ENCODE measurements at places on chromosomes 13 and 19. TPM values are rescaled to one million over a fixed set of nuclear protein-coding genes. Genes with fewer than 3 reads are reported as not detected.

DAND5 gene
- not detected for total RNA-seq

ZNF560 gene
- not detected for total RNA-seq

SNAPC2 gene
- 12.1 TPM for total RNA-seq

MTIF3 gene
- total RNA-seq = 48.9 TPM

GRCh38 chr13:98393873-98394272 lies 183.0 kb downstream of the STK24 start:
- no peak for DNase-seq
- H3K27me3 ChIP-seq = peaks cover 2% of the 10 kb centered on the region
- H3K4me1 ChIP-seq = no peaks in the 10 kb centered on the region

- no peaks in the 10 kb centered on the region for H3K36me3 ChIP-seq
- no peaks in the 10 kb centered on the region for H3K4me1 ChIP-seq
- no peak overlapping the region for H3K27ac ChIP-seq
- H3K27me3 ChIP-seq = no peaks in the 10 kb centered on the region
- H3K4me3 ChIP-seq = no peak overlapping the region
- no peak for DNase-seq
These were observed 73.4 kb downstream of the PCDH9 start for GRCh38 chr13:67156723-67157060.

DNA sequence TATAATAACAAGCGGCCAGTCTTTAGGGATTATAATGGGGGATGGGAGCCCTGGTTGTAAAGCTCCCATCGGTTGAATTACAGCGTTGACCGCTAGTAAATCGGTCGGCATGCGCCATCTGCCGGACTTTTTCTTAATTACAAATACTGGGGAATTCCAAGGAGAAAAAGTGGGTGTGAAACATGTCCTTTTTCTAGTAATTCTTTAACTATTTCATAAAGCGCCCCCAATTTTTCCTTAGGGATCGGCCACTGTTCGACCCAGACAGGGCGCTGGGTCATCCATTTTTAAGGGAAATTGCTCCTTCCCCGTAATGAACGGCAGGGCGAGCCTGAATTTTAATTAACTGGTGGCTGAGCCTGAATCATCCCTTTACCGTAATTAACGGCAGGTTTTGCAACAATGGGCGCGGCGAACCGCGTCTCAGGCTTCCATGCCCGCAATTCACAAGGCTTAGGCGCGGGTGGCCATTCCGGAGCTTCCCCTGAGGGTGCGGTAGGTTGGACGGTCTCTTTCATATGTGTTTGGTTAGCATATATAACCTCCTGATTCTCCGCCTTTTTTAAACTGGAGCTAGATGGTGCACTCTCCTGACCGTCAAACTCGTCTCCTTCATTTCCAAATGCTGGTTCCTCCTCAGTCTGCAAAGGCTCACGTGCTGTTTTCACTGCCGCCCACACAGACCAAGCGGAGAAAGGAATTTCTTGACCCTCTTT lies 30.2 kb upstream of the EVI5L start:
- peak; percentile 42 for DNase-seq
- H3K27me3 ChIP-seq = peaks cover 5% of the 10 kb centered on the region
- no peak overlapping the region for H3K27ac ChIP-seq
- no peaks in the 10 kb centered on the region for H3K36me3 ChIP-seq
- H3K4me1 ChIP-seq = peaks cover 8% of the 10 kb centered on the region

- H3K4me3 ChIP-seq = no peak overlapping the region
- DNase-seq = no peak
- no peaks in the 10 kb centered on the region for H3K36me3 ChIP-seq
- no peaks in the 10 kb centered on the region for H3K4me1 ChIP-seq
- no peak overlapping the region for H3K27ac ChIP-seq
These were observed 12.3 kb downstream of the CYP4F11 start for GRCh38 chr19:15922021-15922420.

GRCh38 chr19:19004144-19004543 lies 29.2 kb downstream of the SUGP2 start:
- H3K4me3 ChIP-seq = no peak overlapping the region
- H3K27me3 ChIP-seq = no peaks in the 10 kb centered on the region
- no peak for DNase-seq
- H3K27ac ChIP-seq = no peak overlapping the region

- H3K4me3 ChIP-seq = no peak overlapping the region
- no peaks in the 10 kb centered on the region for H3K27me3 ChIP-seq
- H3K27ac ChIP-seq = no peak overlapping the region
- no peaks in the 10 kb centered on the region for H3K36me3 ChIP-seq
These were observed 16.9 kb downstream of the MAG start for GRCh38 chr19:35308910-35309309.

- no peak overlapping the region for H3K4me3 ChIP-seq
- no peak for DNase-seq
- no peaks in the 10 kb centered on the region for H3K4me1 ChIP-seq
These were observed 427.1 kb downstream of the GPC5 start for GRCh38 chr13:91825516-91825915.

DNA sequence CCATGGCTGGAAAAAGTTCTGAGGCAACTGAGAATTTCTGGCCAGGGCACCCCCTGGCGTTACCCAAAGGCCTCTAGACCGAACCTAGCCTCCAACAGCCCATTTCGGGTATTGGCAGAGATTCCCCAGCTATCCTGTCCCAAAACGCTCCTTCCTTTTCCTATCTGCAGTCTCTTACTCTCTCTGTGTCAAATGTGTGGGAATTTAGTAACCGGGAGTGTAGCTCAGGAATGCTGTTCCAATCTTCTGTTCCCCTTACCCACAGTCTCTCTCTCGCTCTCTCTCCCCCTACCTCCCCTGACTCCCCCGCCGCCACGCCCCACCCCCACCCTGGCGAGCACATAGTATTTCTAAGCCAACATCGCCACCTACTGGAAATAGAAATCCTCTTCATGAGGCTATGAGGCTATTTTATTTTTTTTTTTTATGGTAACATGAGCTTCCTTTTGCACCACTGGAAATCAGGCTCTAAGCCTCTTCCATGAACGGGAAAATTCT lies 27.0 kb downstream of the OXGR1 start:
- no peak overlapping the region for H3K4me3 ChIP-seq
- H3K4me1 ChIP-seq = no peaks in the 10 kb centered on the region
- DNase-seq = no peak
- no peaks in the 10 kb centered on the region for H3K27me3 ChIP-seq
- H3K36me3 ChIP-seq = no peaks in the 10 kb centered on the region
- no peak overlapping the region for H3K27ac ChIP-seq

- H3K27me3 ChIP-seq = no peaks in the 10 kb centered on the region
- DNase-seq = no peak
- no peak overlapping the region for H3K4me3 ChIP-seq
- H3K27ac ChIP-seq = no peak overlapping the region
- no peaks in the 10 kb centered on the region for H3K36me3 ChIP-seq
These were observed 16.9 kb downstream of the GPC6 start for GRCh38 chr13:93243375-93244063.

OVOL3 gene
- not detected for total RNA-seq

ZNF491 gene
- 0.62 TPM for total RNA-seq

DNA sequence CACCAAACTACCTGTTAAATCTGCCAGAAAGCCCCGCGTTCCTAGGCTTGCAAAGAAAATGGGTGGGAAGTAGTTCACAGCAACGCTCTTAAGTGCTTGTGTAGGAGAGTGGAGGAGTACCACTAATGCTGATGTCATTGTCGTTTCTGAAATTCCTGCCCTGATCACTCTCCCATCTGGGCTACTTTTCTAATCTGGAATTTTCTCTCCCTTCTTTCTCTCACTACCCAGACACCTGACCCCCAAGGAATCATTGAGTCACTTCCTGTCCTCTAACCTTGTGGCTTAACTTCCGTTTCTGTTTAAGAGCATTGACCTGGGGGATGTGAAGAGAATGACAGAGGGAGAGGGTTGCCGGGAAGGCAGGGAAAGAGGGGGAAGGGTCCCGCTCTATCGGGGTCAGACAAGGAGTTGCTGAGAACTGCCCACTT lies 98.7 kb downstream of the STARD13 start:
- H3K27ac ChIP-seq = no peak overlapping the region
- H3K4me1 ChIP-seq = no peaks in the 10 kb centered on the region
- no peak overlapping the region for H3K4me3 ChIP-seq
- no peak for DNase-seq
- no peaks in the 10 kb centered on the region for H3K36me3 ChIP-seq

- no peaks in the 10 kb centered on the region for H3K4me1 ChIP-seq
- no peaks in the 10 kb centered on the region for H3K36me3 ChIP-seq
- H3K27me3 ChIP-seq = no peaks in the 10 kb centered on the region
- DNase-seq = no peak
- H3K27ac ChIP-seq = no peak overlapping the region
These were observed 334.0 kb downstream of the KCTD12 start for GRCh38 chr13:76552041-76552772.

DNA sequence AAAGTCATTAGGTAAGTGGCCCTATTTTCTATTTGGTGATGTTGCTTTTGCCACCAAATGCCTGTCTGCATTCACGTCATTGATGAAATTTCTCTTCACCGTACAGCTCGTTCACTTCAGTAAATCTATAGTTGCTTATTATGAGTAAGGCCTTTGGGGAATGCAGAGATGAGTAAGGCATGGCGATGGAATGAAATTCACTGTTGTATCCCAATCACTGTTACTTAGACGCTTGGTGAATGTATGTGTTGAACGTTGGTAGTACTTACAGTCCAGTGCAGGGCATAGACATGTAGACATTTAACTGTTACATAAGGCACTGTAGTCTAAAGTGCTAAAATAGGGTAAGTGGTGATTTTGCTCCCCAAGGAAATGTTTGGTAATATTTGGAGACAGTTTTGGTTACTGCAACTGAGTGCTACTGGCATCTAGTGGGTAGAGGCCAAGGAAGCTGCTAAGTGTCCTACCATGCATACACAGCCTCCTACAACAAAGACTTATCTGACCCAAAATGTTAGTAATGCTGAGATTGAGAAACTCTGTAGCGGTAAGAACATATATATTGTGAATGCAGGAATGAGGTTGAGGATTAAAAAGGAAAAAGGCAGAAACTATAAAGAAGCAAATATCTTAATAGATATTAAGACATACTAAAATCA lies 5.8 kb downstream of the AKAP11 start:
- H3K27ac ChIP-seq = peak overlapping the region; percentile 98
- peaks cover 78% of the 10 kb centered on the region for H3K4me1 ChIP-seq
- no peaks in the 10 kb centered on the region for H3K36me3 ChIP-seq
- DNase-seq = no peak

GRCh38 chr13:107088061-107088460 lies 520.1 kb upstream of the ARGLU1 start:
- no peaks in the 10 kb centered on the region for H3K36me3 ChIP-seq
- DNase-seq = no peak
- H3K4me1 ChIP-seq = no peaks in the 10 kb centered on the region
- no peak overlapping the region for H3K27ac ChIP-seq

- no peaks in the 10 kb centered on the region for H3K36me3 ChIP-seq
- peaks cover 4% of the 10 kb centered on the region for H3K27me3 ChIP-seq
- H3K4me1 ChIP-seq = no peaks in the 10 kb centered on the region
- H3K27ac ChIP-seq = no peak overlapping the region
- H3K4me3 ChIP-seq = no peak overlapping the region
These were observed 14.4 kb upstream of the NAXD start for GRCh38 chr13:110600980-110601379.

DNA sequence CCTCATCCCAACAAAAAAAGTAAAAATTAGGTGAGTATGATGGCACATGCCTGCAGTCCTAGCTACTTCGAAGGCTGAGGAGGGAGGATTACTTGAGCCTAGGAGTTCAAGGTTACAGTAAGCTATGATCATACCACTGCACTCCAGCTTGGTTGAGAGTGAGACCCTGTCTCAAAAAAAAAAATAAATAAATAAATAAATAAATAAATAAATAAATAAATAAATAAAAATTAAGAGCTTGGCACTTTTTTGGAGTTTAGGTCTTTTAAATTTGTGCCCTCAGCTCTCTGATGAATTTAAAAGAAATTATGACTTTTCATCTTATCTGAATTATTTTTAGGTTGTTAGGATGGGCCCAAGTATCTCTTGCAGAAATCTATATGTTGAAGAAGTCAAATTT lies 8.9 kb downstream of the ZNF420 start:
- H3K4me1 ChIP-seq = no peaks in the 10 kb centered on the region
- H3K4me3 ChIP-seq = no peak overlapping the region
- DNase-seq = no peak
- H3K27me3 ChIP-seq = no peaks in the 10 kb centered on the region

- H3K36me3 ChIP-seq = peaks cover 2% of the 10 kb centered on the region
- H3K27ac ChIP-seq = no peak overlapping the region
- no peak for DNase-seq
- no peak overlapping the region for H3K4me3 ChIP-seq
- H3K27me3 ChIP-seq = no peaks in the 10 kb centered on the region
These were observed 13.5 kb downstream of the NDUFA11 start for GRCh38 chr19:5890099-5890498.

- no peaks in the 10 kb centered on the region for H3K4me1 ChIP-seq
- H3K27ac ChIP-seq = no peak overlapping the region
- H3K27me3 ChIP-seq = peaks cover 7% of the 10 kb centered on the region
- no peak for DNase-seq
- H3K4me3 ChIP-seq = no peak overlapping the region
- no peaks in the 10 kb centered on the region for H3K36me3 ChIP-seq
These were observed 59.7 kb upstream of the MTIF3 start for GRCh38 chr13:27510082-27510481.

ZNF99 gene
- total RNA-seq = not detected

GRCh38 chr19:33048806-33049676 lies 15.6 kb downstream of the RHPN2 start:
- no peak overlapping the region for H3K27ac ChIP-seq
- no peaks in the 10 kb centered on the region for H3K4me1 ChIP-seq
- H3K36me3 ChIP-seq = no peaks in the 10 kb centered on the region
- no peaks in the 10 kb centered on the region for H3K27me3 ChIP-seq
- no peak for DNase-seq

DNA sequence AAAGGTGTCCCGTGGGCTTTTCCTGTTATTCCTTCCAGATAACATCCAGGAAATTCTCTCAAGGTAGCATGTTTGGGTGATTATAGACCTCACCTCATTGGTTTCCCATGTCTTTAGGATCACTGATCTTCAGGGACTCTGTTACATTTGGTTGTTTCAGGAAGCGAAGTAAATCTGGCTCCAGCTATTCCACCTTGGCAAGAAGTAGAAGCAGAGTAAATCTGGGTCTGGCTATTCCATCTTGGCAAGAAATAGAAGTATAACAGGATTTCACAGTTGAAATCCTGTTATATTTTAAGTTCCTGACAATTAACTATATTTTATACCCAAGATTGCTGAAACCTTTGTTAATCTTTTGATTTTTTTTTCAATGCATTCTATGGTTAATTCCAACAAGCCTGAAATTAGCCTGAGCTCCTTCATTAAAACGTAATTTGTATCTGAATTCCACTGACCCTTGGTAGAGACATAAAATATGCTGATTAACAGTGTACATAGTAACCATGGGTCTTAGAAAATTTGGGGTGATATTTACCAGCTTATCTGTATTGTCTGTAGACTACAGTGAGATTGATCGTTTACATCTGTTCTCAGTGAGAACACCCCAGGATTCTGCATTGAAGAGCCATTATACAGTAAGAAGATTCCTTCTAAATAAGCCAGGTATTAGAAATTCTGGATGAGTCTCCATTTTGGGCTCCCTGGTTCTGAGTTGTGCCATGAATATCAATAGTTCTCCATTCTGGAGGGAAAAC lies 267.6 kb upstream of the SLITRK6 start:
- H3K36me3 ChIP-seq = no peaks in the 10 kb centered on the region
- H3K27ac ChIP-seq = no peak overlapping the region
- no peaks in the 10 kb centered on the region for H3K27me3 ChIP-seq
- H3K4me3 ChIP-seq = no peak overlapping the region
- no peak for DNase-seq

RNF225 gene
- 0.39 TPM for total RNA-seq

CGB3 gene
- total RNA-seq = not detected

- DNase-seq = no peak
- no peak overlapping the region for H3K4me3 ChIP-seq
- H3K27ac ChIP-seq = no peak overlapping the region
- H3K36me3 ChIP-seq = no peaks in the 10 kb centered on the region
- H3K27me3 ChIP-seq = no peaks in the 10 kb centered on the region
These were observed 34.2 kb upstream of the ZNF599 start for GRCh38 chr19:34806976-34807860.
